CD4-positive, alpha-beta T cell (primary cell): ENCODE measurements at places on chromosomes 12 and 14.

GRCh38 chr12:54360717-54361456, 3.4 kb downstream of the GPR84 start:
- peak; percentile 54 for DNase-seq

DNA sequence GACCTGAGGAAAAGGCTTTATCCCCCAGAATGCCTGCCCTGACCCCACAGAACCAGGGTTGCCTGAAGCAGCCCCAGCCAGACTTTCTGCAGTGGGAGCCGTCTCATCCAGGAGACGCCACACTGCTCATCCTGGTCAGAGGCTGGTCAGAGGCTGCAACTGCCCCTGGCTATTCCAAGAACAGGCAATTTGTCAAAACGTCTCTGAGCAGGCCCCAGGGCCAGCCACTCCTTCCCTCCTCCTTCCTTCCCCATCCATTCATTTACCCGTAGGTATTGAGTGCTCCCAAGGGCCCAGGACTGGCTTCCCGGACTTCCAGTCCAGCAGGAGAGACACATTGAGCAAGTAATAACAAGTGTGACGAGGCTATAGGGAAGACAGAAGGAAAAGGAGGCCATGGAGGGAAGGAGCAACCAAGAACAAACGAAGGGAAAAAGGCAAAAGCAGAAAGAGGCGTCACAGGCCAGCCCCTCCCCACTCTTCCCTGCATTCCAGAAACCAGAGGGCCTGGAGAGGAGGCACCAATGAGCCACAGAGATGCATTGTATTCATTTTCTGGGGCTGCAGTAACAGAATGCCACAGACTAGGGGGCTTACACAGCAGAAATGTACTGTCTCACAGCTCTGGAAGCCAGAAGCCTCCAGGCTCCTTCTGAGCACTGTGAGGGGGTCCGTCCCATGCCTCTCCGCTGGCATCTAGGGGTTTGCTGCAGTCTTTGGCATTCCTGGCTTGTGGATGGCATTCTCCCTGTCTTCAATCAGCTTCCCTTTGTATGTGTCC, 21.0 kb upstream of the CD9 start:
- no peak for DNase-seq

DNA sequence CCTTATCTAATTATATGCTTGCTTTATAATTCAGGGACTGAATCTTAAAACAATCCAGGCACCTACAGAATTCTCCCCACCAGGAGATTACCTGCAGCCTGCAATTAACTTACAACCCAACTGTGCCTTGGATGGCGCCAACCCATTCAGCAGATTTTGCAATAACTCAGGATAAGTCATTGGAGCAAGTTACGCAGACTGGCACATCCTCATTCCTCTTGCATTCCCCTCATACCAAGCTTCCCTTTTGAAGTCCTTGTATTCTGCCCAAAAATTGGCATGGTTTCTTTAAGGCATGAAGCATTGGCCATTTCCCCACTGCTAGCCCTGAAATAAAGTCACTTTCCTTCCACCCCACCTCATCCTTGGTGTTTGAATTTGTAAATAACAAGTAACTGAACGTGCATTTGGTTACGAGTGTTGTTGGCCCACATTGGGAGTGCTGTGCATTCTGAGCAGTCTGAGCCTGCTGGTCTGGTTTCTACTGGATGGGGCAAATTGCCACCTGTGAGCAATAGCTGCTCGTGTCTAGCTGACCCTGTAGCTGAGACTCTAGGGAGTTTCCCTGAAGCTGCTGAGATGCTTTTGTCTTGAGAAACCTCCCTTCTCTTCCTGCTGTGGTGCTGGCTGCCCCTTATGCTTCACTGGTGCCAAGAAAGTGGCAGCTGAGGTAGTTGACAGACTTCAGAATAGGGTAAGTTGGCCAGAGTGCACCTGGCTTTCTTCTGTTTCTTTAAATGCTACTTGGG, 99.2 kb upstream of the SCAF11 start:
- DNase-seq: no peak

DNA sequence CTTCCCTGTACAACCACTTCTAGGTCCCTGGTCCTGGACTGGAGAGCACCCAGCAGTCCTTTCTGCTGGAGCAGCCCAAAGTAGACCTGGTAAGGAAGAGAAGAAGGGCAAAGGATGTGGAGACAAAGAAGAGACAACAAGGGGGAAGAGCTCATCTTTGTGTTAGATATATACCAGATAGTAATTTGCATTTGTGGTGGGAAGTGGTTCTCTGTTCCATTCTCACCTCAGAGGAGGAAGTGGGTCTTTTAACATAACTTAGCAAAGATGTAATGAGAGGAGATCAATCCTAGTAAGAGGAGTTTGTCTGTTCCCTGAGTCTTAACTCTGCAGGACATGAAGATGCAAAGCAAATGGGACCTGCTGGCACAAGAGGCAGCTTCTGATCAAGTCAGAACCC, 8.0 kb downstream of the CCDC198 start:
- no peak for DNase-seq

DNA sequence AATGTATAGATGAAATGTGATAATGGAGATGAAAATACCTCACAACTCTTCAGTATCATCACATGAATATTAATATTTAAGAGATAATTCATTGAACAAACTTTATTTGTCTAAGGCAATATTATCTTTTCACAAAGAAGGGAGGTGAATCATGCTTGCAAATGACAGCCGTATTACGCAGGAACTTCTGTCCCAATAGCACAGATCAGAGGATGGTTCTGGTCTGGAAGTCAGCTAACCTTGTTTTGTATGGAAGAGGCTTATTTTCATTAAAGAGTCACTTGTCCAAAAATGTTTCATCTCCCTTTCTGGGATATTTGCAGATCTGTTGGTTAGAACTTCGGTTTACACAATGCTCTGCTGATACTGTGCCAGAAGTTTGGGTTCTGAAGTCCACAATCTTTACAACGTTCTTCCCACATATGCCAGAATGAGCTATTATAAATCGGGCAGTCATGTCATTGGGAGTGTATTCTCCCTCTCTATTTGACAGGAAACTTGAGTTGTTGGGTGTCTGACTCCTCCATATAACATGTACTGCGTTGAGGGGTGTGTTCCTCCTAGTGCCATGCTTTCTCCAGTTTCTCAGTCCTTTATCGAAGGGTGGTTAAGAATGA, 29.8 kb downstream of the YY1 start:
- DNase-seq: no peak

DNA sequence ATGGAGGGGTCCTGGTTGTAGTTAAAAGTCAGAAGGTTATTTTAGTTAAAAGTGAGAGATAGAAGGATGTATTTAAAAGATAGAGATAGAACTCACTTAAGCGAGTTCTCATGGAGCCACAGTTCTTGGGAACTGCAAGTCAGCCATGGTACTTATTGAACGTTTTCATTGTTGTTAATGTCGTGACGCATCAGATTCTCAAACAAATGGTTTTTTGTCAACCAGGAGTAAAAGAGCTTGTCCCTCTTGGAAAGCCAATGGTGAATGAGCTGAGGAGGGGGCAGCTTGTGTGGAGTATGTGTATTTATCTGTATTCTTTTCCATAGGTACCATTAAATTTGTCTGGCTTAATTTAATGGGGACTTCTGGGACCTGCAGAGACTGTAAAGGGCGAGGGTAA, 68.6 kb downstream of the FIGNL2 start:
- no peak for DNase-seq

- DNase-seq: no peak
Observed at GRCh38 chr12:55818140-55818728, 393 bp downstream of the ORMDL2 start.

DNA sequence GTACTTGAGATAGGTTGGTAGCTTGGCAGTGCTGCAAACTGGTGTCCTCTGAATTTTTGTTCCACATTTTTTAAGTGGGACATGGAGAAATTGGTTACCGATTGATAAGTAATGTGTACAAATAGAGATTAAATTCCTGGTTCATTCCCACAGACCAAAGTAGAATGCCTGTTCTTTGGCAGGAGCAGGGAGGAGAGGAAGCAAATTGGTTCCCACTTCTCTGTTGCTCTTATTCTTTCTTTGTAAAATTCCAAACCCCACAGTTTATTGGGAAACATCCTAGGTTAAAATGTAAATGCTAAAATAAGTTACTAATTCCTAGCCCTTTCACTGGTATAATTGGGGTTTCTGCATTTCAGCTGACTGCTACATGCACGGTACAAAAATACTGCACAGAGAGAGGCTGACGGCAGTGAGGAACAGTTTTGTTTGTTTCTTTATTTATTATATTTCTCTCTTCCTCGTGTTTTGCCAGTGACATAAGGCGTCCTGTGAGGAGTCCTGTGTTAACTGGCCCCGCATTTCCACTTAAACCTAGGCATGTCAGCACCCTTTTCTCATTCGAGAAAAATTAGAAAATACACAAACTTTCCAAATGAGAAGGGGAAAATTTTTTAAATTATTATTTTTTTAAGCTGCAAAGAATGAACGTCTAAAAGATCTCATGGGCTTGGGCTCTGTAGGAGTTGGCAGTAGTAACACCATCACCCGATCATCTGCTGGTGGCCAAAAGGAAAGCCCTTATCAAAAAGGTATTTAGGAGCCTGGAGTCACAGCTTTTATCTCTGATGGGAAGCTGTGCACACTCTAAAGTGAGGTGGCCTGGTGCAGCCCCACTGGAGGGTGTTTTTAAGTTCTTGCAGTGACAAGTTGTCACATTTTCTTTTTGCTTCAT, 25.4 kb upstream of the BCL7A start:
- no peak for DNase-seq

DNA sequence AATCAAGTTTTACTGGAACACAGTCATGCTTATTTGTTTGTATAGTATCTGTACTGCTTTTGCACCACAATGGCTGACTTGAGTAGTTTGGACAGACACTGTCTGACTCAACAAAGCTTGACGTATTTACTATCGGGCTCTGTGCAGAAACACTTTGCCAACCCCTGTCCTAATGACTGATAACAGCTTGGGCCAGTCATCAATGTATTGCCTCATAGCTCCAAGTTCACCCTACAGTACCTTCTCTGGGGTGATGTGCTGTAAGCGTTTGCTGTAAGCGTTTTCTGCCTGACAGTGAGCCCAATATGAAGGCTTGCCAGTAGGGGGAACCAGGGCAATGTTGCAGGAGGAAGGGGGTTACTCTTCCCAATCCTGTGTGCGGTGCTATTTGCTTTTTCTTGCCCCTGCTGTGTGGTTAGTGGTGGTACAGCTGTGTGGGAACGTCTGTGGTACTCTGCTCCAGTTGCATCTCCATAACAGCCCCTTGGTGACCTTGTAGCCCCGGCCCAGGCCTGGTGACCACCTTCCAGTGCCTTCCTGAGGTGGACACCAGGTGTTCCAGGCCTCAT, 5.4 kb upstream of the CCDC177 start:
- peak; percentile 8 for DNase-seq
